B cell (primary cell): ENCODE measurements at places on chromosomes 1 and 21. TPM values are rescaled to one million over a fixed set of nuclear protein-coding genes. Genes with fewer than 3 reads are reported as not detected.
A peak's percentile ranks its signal among the peaks of the same experiment; 100 is the strongest.

The CCDC27 gene
- not detected in 2 replicates for polyA plus RNA-seq

GRCh38 chr1:175183586-175183985 is 9.0 kb downstream of the KIAA0040 start:
- no peak overlapping the region for H3K27ac ChIP-seq
- no peak for DNase-seq
- peaks cover 100% of the 10 kb centered on the region for H3K4me1 ChIP-seq
- H3K27me3 ChIP-seq = no peaks in the 10 kb centered on the region

GRCh38 chr1:15509586-15509985 is 14.4 kb downstream of the CASP9 start:
- H3K4me1 ChIP-seq = no peaks in the 10 kb centered on the region
- H3K27me3 ChIP-seq = no peaks in the 10 kb centered on the region
- no peak for DNase-seq
- no peak overlapping the region for H3K27ac ChIP-seq

- no peak for DNase-seq
- H3K36me3 ChIP-seq = no peaks in the 10 kb centered on the region
- H3K4me1 ChIP-seq = no peaks in the 10 kb centered on the region
- no peak overlapping the region for H3K4me3 ChIP-seq
- no peaks in the 10 kb centered on the region for H3K27me3 ChIP-seq
Observed at GRCh38 chr1:222886878-222887351, 72.1 kb downstream of the DISP1 start.

DNA sequence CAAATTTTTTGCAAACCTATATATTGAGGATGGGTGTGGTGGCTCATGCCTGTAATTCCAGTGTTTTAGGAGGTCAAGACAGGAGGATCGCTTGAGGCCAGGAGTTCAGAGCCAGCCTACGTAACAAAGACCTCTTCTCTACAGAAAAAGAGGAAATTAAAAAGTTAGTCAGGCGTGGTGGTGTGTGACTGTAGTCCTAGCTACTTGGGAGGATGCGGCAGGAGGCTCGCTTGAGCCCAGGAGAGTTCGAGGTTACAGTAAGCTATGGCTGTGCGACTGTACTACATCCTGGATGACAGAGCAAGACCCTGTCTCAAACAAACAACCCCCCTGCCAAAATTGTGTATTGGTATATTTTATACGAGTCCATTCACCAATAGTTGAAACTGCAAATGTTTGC is 589.7 kb downstream of the DPYD start:
- H3K4me1 ChIP-seq = no peaks in the 10 kb centered on the region
- H3K36me3 ChIP-seq = no peaks in the 10 kb centered on the region
- H3K27me3 ChIP-seq = no peaks in the 10 kb centered on the region
- H3K27ac ChIP-seq = no peak overlapping the region

DNA sequence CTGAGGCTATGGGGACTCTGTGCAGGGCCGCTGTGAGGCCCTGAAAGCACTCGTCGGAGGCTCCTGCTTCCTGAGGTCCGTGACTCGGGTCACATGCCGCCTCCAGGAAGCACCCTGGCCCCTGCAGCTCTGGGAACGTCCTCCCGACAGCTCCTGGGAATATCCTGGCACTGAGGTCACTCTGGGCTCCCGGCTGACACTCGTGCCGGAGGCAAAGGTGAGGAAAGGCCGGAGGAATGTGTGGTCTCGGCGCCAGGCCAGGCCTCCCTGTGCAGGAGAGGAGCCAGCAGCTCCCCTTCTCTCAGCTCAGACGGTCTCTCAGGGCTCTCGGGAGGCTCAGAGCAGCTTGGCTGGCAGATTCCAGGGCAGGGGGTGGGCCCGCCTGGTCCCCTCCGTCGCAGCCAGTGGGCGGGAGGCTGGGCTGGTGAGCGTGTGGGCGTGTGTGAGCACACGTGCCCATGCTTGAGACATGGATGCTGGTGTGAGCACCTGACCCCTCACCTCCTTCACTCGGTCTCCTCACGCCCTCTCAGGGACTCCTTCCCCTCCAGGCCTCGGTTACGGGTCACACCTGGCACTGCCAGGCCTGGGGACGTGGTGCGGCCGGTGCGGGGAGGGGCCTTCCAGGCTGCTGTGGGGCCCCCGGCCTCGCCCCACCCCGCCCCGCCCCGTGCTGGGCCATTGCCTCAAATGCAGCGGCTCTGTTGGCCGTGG is 5.5 kb upstream of the RNF223 start:
- H3K4me3 ChIP-seq = peak overlapping the region; percentile 51
- peaks cover 14% of the 10 kb centered on the region for H3K4me1 ChIP-seq
- H3K27me3 ChIP-seq = no peaks in the 10 kb centered on the region
- H3K27ac ChIP-seq = no peak overlapping the region
- H3K36me3 ChIP-seq = no peaks in the 10 kb centered on the region

DNA sequence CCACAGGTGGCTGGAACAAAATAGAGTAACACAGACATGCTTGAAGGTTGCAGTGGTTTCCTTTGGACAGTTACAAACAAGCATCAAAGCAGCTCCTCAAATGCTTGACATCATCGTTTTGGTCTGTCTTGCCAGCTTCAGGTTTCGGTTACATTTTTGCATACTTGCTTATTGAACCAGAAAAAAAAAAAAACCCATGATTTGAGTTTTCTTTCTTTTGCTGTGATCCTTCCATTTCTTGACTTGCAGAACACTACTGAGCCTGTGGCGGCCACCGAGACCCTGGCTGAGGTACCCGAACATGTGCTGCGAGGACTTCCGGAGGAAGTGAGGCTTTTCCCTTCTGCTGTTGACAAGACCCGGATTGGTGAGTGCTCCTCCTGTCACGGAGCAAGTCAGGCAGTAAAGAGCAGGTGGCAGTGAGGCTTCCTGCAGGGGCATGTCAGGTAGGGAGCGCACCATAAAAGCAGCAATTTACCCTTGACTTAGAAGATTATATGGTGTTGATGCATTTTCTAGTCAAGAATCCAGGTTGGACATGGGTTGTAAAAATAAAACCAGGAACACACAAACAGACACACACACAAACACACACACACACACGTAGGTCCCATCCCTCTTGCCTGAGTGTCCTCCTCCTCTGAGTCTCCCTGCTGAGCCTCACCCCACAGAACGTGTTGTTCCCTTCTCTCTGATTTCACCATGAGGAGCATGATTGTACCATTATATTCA is 30.9 kb downstream of the PRDM2 start:
- H3K36me3 ChIP-seq = no peaks in the 10 kb centered on the region
- H3K4me1 ChIP-seq = peaks cover 84% of the 10 kb centered on the region
- H3K27ac ChIP-seq = peak overlapping the region; percentile 99
- no peaks in the 10 kb centered on the region for H3K27me3 ChIP-seq
- DNase-seq = peak; percentile 97

The PRELP gene
- not detected in 2 replicates for polyA plus RNA-seq

DNA sequence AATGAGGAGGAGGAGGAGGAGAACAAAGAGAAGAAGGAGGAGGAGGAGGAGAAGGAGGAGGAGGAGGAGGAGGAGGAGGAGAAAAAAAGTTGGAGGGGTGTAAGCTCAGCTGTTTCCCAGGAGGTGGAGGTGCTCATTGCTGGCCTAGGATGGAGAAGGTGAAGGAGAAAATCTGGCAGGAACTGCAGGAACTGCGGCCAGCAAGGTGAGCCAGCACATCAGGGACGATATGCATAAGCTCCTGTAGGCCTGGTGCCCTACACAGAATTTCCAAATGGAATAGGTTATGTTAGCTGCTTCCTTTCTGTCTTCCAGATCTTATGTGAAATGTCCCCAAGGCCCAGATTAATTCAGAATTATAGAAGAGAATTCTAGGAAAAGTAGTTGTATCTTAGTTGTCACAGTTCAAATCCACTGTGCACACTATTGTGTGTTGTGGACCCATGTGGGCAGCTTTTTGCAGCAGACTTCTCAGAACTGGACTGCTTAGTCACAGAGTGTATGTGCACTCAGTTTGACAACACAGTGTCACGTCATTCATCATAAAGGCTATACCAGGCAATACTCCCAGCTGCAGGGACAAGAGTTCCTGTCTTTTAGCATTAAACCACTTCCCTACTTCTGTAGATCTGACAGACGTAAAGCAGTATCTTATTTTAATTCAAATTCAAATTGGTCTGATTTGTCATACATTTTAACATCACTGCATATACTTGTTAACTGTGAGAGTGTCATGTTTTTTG is 303.7 kb downstream of the HLX start:
- no peaks in the 10 kb centered on the region for H3K4me1 ChIP-seq
- H3K36me3 ChIP-seq = no peaks in the 10 kb centered on the region
- no peak for DNase-seq

GRCh38 chr1:189673217-189673616 is 804.4 kb downstream of the BRINP3 start:
- no peaks in the 10 kb centered on the region for H3K27me3 ChIP-seq
- H3K4me1 ChIP-seq = no peaks in the 10 kb centered on the region
- no peaks in the 10 kb centered on the region for H3K36me3 ChIP-seq
- no peak overlapping the region for H3K4me3 ChIP-seq

The ARID4B gene
- polyA plus RNA-seq = 13.2 and 23.0 TPM in 2 replicates

- no peak overlapping the region for H3K27ac ChIP-seq
- no peak overlapping the region for H3K4me3 ChIP-seq
- no peaks in the 10 kb centered on the region for H3K4me1 ChIP-seq
- H3K36me3 ChIP-seq = no peaks in the 10 kb centered on the region
Observed at GRCh38 chr1:10022656-10023055, 10.1 kb upstream of the UBE4B start.

The BATF3 gene
- 0.36 and 0.79 TPM in 2 replicates for polyA plus RNA-seq

- H3K36me3 ChIP-seq = no peaks in the 10 kb centered on the region
- no peaks in the 10 kb centered on the region for H3K27me3 ChIP-seq
- no peak for DNase-seq
- H3K4me1 ChIP-seq = no peaks in the 10 kb centered on the region
- no peak overlapping the region for H3K27ac ChIP-seq
Observed at GRCh38 chr1:193348091-193348768, 161.8 kb upstream of the B3GALT2 start.

The ZNF648 gene
- not detected in 2 replicates for polyA plus RNA-seq

DNA sequence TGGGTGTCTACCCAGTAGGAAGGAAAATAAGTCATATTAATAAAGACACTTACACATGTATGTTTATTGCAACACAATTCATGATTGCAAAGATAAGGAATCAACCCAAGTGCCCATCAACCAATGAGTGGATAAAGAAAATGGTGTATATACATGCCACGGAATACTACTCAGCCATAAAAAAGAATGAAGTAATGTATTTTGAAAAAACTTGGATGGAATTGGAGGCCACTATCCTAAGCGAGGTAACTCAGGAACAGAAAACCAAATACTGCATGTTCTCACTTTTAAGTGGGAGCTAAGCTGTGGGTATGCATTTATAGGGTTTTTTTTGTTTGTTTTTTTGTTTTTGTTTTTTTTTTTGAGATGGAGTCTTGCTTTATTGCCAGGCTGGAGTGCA is 49.1 kb downstream of the VANGL2 start:
- H3K27me3 ChIP-seq = no peaks in the 10 kb centered on the region
- no peak overlapping the region for H3K27ac ChIP-seq
- peaks cover 42% of the 10 kb centered on the region for H3K4me1 ChIP-seq
- no peaks in the 10 kb centered on the region for H3K36me3 ChIP-seq

The ZBTB40 gene
- polyA plus RNA-seq = 25.9 and 30.9 TPM in 2 replicates

DNA sequence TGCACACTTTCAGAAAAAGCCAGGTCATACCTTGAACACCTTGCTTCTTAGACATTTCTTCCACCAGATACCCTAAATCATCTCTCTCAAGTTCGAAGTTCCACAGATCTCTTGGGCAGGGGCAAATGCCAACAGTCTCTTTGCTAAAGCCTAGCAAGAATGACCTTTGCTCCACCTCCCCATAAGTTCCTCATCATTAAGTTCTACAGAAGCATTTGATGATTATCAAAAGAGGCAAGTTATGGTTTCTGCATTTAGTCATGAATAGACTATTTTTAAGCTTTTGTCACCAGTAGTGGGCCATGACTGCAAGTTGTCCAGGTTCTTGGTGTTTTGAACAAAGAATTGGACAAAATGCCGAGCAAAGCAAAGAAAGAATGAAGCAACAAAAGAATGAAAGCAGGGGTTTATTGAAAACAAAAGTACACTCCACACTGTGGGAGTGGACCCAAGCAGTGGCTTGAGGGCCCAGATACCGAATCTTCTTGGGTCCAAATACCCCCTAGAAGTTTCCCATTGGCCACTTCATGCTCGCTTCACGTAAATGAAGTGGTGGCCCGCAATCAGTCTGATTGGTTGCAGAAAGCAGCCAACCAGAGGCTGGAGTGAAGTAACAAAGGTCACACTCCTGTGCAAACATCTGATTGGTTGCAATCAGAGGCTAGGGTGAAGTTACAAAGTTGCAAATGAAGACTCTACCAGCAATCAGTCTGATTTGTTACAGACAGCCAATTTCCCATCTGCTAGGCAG is 9.8 kb upstream of the EGLN1 start:
- no peaks in the 10 kb centered on the region for H3K4me1 ChIP-seq
- no peak overlapping the region for H3K27ac ChIP-seq
- no peaks in the 10 kb centered on the region for H3K27me3 ChIP-seq
- H3K4me3 ChIP-seq = no peak overlapping the region
- no peaks in the 10 kb centered on the region for H3K36me3 ChIP-seq

DNA sequence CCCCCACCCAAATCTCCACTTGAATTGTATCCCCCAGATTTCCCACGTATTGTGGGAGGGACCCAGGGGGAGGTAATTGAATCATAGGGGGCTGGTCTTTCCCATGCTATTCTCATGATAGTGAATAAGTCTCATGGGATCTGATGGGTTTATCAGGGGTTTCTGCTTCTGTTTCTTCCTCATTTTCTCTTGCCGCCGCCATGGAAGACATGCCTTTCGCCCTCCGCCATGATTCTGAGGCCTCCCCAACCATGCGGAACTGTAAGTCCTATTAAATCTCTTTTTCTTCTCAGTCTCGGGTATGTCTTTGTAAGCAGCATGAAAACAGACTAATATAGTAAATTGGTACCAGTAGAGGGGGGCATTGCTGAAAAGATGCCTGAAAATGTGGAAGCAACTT is 33.4 kb upstream of the ZNF496 start:
- H3K27me3 ChIP-seq = no peaks in the 10 kb centered on the region
- no peak for DNase-seq
- H3K4me1 ChIP-seq = no peaks in the 10 kb centered on the region
- H3K4me3 ChIP-seq = no peak overlapping the region
- no peak overlapping the region for H3K27ac ChIP-seq

GRCh38 chr1:55259911-55260609 is 44.9 kb upstream of the USP24 start:
- H3K36me3 ChIP-seq = no peaks in the 10 kb centered on the region
- H3K27ac ChIP-seq = peak overlapping the region; percentile 84
- H3K27me3 ChIP-seq = no peaks in the 10 kb centered on the region
- H3K4me3 ChIP-seq = peak overlapping the region; percentile 21
- peaks cover 70% of the 10 kb centered on the region for H3K4me1 ChIP-seq
